Stimulated activated CD4-positive, alpha-beta T cell treated with anti-CD3 and anti-CD28 coated beads, Interleukin-4, amount 100 ng/mL, for 24 hours (primary cell): ENCODE measurements at places on chromosomes 7 and 10.

DNA sequence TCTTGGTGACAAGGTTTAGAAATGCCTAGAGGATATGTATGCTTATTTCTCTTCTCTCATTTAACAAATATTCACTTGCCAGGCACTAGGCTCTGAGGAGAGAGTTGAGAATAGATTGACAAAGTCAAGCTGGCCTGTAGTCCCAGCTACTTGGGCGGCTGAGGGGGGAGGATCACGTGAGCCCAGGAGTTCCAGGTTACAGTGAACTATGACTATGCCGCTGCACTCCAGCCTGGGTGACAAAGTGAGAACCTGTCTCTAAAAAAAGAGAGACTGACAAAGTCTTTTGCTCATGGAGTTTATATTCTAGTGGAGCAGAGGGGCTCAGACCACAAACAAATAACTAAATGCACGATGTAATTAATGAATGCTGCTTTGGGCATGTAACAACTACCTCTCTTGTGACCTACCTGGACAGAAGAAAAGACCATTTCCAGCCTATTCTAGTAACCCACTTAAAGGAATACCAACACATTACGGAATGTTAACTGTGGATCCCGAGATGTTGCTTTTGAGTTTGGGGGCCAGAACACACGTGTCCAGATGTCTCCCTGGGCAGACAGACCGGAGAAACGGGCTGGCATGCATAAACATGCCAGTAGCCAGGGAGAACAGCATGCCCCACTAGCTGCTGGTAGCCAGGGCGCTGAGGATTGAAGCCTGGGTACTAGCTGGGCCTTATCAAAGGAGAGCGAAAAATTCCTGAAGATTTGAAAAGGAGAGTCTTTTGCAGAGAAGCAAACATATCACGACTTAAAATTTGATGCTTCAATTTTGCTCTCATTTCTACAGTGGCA, 2.6 kb upstream of the BMPR1A start:
- no peak for DNase-seq

- DNase-seq, result peak; percentile 27
Observed at GRCh38 chr7:55132890-55133551, 114.2 kb downstream of the EGFR start.

GRCh38 chr10:4512671-4513240, 313.3 kb upstream of the AKR1E2 start:
- DNase-seq, result no peak

DNA sequence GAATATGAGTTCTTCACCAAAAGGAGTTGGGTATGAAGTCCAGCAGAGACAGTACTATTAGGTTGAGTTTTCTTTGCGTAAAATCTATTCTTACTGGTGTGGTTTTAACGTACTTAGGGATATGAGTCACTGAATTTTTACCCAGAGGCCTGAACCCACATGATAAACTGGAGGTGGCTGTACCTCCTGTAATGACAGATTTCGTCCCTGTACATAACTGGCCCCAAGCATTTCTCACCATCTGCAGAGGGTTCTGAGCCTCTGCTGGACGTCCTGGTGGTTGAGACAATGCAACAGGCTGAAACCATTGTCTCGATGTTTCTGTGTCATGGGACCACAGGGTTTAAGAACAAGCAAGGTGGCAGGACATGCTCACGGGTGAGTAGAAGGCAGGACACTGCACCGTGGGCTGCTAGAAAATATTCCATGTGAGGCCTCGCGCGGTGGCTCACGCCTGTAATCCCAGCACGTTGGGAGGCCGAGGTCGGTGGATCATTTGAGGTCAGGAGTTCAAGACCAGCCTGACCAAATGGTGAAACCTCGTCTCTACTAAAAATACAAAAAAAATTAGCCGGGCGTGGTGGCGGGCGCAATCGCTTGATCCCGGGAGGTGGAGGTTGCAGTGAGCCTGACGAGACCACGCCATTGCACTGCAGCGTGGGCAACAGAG, 233.9 kb downstream of the DNAJB6 start:
- no peak for DNase-seq

GRCh38 chr7:99270702-99271101, 1.9 kb upstream of the MYH16 start:
- DNase-seq, result no peak

GRCh38 chr10:132858121-132859081, 72.5 kb upstream of the NKX6-2 start:
- DNase-seq, result no peak

DNA sequence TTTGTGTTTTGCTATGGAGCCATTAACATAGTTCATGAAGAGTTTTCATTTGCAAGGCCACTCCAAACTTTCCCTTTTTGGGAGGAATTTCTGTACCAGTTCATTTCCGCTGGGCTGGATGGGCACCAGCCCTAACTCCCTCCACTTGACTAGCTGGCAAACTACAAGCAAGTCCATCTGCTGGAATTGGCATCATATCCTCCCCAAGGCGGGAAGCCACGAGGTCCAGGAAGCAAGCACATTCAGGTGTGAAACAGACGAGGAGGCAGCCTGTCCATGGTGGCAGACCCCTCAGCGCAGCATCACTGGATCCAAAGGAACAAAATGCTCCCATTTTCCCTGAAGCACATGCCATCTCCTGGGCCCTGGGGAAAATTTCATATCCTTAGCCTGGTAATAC, 125.8 kb downstream of the ABLIM1 start:
- no peak for DNase-seq

GRCh38 chr7:32385316-32385956, 104.7 kb downstream of the LSM5 start:
- DNase-seq, result no peak

DNA sequence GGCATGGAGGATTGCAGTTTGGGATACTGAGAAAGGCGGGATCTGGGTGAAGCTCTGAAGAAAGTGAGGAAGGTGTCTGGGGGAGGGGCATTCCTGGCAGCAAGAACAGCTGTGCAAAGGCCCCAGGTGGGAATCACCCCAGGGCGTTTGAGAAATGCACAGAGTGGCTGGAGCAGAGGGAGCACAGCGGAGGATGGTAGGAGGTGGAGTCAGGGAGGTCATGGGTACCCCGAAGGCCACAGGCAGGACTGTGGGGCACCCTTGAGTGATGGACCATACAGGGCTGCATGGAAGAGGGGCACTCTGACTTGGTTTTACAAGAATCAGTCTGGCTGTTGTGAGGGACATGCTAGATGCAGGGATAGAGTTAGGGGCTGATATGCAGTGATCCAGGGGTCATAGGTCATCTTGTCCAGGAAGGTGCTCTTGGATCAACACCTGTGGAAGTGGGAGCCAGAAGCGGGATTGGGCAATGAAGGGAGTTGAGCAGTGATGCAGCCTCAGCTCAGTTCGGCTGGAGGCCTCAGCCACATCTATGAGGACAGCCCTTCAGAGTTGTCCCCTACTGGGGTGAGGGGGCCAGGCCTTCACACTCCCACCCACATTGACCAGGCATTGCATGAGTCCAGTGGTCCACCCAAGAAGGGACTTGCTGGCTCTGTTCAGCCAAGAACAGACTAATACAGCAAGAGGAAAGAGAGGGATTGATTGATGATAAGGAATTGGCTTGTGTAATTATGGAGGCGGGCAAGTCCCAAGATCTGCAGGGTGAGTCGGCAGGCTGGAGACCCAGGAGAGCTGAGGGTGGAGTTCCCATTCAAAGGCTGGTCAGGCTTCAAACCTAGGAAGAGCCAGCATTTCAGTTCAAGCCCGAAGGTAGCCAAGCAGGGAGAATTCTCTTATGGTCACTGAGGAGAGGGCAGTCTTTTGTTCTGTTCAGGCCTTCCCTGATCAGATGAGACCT, 48.7 kb downstream of the TSPAN15 start:
- DNase-seq, result no peak

- no peak for DNase-seq
Observed at GRCh38 chr10:113498997-113499396, 53.9 kb upstream of the HABP2 start.

- DNase-seq, result no peak
Observed at GRCh38 chr10:131738396-131738735, 162.4 kb upstream of the PPP2R2D start.

- no peak for DNase-seq
Observed at GRCh38 chr7:151681726-151682125, 162.0 kb upstream of the RHEB start.

DNA sequence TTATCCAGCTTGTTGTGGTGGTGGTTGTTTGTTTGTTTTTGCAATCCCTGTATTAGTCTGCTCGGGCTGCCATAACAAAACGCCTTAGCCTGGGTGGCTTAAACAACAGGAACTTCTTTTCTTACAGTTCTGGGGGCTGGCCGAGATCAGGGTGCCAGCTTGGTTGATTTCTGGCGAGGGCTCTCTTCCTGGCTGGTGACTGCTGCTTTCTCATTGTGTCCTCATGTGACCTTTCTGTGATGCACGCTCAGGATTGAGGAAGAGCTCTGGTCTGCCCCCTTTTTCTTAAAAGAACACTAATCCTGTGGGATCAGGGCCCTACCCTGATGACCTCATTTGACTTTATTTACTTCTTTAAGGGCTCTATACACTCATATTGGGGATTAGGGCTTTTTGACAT, 107.1 kb upstream of the NRP1 start:
- no peak for DNase-seq

GRCh38 chr7:94183289-94183749, 179.2 kb upstream of the BET1 start:
- no peak for DNase-seq

- no peak for DNase-seq
Observed at GRCh38 chr7:100091411-100092181, 2.8 kb downstream of the COPS6 start.

DNA sequence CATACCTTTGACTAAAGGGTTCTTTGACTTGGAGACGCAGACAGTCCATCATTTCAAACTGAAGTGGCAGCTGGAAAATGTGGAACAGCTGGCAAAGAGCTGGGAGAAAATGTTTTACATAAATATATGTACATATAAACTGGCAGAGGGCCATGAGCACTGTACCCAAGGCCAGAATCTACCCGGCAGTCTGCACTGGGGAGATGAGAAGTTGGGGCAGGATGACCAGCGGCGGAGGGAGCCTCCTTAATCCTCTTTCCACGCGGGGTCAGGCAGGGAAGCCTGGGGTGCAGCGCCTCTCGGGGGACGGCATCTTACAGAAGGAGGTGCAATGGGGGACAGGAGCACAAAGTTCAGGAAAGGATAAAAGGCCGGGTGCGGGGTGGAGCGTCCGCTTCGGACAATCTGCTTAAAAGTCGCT, 1.3 kb downstream of the GLI3 start:
- no peak for DNase-seq

DNA sequence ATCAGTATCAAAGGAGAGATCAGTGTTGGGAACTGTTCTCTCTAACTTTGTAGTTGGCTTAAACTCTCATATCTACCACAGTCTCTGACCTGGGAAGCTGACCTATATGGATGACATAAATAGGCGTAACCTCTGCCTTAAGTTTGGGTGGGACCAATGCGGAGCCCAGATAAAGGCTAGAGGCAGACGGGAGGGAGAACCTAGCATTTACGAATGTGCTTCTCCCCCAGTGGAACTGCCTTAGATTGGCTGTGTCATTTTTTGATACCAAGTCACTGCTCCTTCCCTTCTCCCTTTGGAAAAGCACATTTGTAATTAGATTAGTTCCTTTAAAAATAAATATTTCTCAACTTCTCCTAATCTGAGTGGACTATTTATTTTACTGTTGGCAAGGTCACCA, 23.7 kb upstream of the LRRN3 start:
- DNase-seq, result no peak

GRCh38 chr7:67821116-67821515, 824.5 kb downstream of the TYW1 start:
- DNase-seq, result no peak

- DNase-seq, result no peak
Observed at GRCh38 chr7:81004098-81004497, 85.2 kb upstream of the SEMA3C start.

- DNase-seq, result no peak
Observed at GRCh38 chr7:37262181-37262580, 186.5 kb downstream of the ELMO1 start.

- no peak for DNase-seq
Observed at GRCh38 chr7:87199700-87200450, 19.7 kb downstream of the TMEM243 start.

DNA sequence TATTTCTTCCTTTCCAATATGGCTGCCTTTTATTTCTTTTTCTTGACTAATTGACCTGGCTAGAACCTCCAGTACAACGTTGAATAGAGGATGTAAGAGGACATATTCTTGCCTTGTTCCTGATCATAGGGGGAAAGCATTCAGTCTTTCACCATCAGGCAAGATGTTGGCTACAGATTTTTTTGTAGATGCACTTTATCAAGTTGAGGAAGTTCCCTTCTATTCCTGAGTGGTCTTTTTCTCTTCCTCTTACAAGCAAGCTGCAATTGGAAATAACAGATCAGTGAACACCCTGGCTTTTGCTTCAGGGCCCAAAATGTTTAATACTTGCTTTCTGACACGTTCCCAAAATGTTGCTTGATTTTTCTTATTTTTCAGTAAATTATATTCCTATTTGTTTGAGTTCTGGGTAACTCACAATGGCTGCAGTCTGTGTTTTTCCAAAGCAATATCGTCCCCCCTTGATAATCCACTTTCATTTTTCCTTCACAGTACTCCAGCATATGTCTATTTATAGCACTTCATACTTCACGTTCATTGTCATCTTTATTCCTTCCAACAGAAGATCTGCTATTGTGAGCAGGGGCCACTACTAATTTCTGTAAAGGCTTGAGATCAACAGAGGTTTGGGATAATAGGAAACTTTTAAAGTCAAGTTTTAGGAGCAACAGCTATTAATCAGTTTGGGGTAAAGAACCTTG, 11.7 kb downstream of the CPEB3 start:
- no peak for DNase-seq

GRCh38 chr7:45703911-45704682, 129.9 kb downstream of the ADCY1 start:
- peak; percentile 0 for DNase-seq

GRCh38 chr10:3950676-3951275, 165.8 kb upstream of the KLF6 start:
- no peak for DNase-seq

GRCh38 chr7:94067506-94067905, 63.4 kb upstream of the BET1 start:
- DNase-seq, result no peak

DNA sequence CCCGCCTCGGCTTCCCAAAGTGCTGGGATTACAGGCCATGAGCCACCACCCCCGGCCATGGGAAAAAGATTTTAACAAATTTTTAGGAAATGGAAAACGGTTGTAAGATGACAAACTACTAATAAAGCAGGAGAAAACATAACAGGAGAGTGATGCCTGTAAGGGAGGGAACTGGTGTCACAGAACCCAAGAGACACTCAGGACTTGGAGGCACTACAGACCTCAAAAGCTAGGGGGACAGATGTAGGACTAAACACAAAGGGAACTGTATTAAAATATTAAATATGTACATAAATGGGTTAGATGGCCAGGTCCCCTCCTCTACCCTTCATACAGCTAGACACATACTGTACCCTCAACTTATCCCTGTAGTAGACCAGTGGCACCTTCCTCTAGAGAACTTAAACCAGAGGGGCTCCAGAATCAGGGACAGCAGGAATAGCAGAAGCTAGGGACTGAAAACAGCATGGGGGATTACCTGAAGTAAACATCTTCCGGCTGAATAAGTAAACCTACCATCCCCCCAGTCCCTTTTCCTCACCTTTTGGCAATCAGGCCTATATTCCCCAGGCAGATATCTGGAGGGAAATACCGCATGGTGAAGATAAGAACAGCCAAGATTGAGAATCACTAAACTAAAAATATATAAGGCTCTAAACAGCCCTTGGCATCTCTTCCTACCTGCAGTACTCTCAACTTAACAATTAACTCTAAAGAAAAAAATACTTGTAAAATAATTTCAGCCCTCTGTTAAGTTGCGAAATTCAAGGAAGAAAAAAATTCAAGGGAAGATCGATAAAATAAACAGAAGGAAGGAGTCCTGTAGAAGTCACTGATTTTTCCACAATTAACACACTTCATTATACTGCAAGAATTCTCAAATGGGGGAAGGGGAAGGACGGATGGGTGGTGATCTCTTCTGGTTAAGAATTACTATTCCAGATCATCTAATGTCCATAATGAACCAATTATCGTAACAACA, 15.5 kb downstream of the TM9SF3 start:
- DNase-seq, result no peak
